ENCODE measurements at places on chromosomes 1 and 21.

GRCh38 chr1:54837002-54837853 is 36.1 kb upstream of the TTC22 start:
- no peak for DNase-seq
- H3K36me3 ChIP-seq: no peaks in the 10 kb centered on the region
- no peak overlapping the region for H3K4me3 ChIP-seq
- no peaks in the 10 kb centered on the region for H3K4me1 ChIP-seq
- no peak overlapping the region for H3K27ac ChIP-seq

GRCh38 chr1:241838897-241839296 is 9.1 kb upstream of the EXO1 start:
- H3K27me3 ChIP-seq: peaks cover 6% of the 10 kb centered on the region
- peaks cover 11% of the 10 kb centered on the region for H3K4me1 ChIP-seq
- no peak for DNase-seq

GRCh38 chr1:173304529-173305227 is 97.5 kb upstream of the TNFSF4 start:
- H3K27me3 ChIP-seq: no peaks in the 10 kb centered on the region
- H3K4me3 ChIP-seq: no peak overlapping the region
- H3K4me1 ChIP-seq: peaks cover 21% of the 10 kb centered on the region
- no peaks in the 10 kb centered on the region for H3K36me3 ChIP-seq
- H3K27ac ChIP-seq: no peak overlapping the region

DNA sequence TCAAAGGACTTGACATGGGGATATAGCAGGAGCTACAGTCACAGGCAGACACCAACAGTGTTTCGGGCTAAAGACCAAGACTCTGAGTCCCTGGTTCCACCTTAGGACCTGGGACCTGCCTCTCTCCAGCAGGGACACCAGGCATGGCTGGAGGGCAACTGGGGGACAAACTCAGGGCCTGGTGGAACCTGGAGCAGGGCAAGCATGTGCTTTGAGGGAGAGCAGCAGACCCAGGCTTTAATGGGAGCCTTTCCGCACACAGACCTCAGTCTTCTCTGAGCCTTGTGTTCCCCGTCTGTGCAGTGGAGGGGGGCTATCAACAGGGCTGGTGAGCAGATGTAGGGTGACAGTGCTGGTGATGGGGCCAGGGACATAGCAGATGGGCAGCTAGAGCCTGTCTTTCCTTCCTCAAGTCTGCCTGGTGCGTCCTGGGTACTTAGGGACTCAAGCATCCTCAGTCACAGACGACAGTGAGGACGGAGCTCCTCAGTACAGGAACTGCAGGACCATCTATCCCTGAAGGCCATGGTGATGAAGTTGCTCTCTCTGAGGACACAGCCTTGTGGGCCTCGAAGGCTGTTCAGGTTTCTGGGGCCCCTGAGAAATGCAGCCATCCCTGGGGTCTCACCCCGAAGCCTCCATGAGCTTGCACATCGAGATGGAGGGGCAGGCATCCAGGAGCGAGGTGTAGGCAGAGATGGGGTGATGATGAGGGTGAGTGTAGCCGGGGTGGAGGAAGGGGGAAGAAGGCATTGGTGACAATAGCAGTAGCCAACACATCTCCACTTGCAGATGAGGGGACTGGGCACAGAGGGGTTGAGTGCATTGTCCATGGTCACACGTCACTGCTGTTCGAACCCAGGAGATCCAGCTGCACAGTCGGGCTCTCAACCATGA is 593.4 kb downstream of the PTPRU start:
- peaks cover 1% of the 10 kb centered on the region for H3K27me3 ChIP-seq
- no peak overlapping the region for H3K27ac ChIP-seq
- no peak overlapping the region for H3K4me3 ChIP-seq
- no peaks in the 10 kb centered on the region for H3K4me1 ChIP-seq

DNA sequence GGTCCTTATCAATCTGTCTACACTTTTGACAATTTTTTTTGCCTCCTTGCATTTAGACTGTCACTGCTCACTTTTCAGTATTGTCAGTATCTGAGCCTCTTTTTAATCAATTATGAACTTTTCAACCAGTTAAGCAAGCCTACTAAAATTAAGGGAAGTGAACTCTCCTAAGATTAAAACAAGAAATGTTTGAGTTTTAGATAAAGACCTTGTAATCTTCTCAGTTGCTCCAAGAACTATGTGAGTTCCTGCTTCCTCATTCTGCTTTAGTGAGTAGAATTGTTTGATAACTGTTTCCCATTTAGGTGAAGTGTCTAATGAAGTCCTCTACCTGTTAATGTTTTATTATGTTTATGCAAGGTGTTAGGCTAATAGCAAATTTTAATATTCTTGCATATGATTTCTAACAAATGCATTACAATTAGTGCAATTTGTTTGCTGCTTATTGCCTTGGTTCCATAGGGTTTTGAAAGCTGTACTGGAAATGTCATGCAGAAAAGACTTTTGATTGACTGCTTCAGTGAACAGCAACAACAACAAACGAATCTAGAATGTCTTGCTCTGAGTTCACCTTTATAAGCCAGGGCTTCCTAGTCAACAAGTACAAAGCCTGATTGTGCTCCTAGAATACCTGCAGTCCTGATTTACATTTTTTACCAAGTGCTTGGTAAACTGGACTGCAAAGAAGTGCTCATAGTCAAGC is 40.9 kb downstream of the PLA2G4A start:
- H3K27ac ChIP-seq: no peak overlapping the region
- peaks cover 1% of the 10 kb centered on the region for H3K27me3 ChIP-seq
- H3K36me3 ChIP-seq: no peaks in the 10 kb centered on the region

DNA sequence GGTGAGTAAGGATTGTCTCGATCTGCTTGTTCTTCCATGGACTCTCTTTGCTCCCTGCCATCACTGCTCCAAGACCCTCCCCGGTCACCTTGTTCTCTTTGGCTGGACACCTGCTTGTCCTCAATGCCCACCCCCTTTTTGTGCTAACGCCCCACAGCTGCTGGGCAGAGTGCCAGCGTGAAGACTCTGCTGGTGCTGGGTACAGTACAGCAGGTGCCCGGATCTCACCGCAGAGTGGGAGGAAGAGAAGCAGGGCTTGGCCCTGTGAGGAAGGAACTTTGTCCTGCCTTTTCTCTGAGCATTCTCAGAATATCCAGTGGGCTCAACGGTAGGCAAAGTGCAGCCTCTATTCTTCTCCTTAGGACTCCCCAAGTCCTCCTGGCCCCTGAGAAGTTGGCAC is 90.1 kb downstream of the PLXNA2 start:
- no peak overlapping the region for H3K4me3 ChIP-seq
- H3K27me3 ChIP-seq: no peaks in the 10 kb centered on the region
- no peak overlapping the region for H3K27ac ChIP-seq
- DNase-seq: no peak
- H3K36me3 ChIP-seq: no peaks in the 10 kb centered on the region

- no peaks in the 10 kb centered on the region for H3K4me1 ChIP-seq
- peaks cover 2% of the 10 kb centered on the region for H3K36me3 ChIP-seq
- H3K27me3 ChIP-seq: no peaks in the 10 kb centered on the region
- H3K27ac ChIP-seq: no peak overlapping the region
- no peak overlapping the region for H3K4me3 ChIP-seq
These were observed 6.8 kb upstream of the DPH2 start for GRCh38 chr1:43963006-43963405.

DNA sequence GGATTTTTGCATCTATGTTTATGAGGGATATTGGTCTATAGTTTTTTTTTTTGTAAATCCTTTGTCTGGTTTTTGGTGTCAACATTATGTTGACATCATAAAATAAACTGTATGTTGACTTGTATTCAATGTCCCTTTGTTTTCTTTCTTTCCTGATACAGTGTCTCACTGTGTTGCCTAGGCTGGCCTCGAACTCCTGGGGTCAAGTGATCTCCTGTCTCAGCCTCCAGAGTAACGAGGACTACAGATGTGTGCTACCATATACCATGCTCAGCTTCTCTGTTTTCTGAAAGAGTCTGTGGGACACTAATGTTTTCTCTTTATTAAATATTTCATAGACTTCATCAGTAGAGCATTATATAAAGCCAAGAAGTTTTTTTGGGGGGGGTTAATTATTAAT is 18.3 kb downstream of the MAN1C1 start:
- no peak overlapping the region for H3K4me3 ChIP-seq
- H3K4me1 ChIP-seq: peaks cover 57% of the 10 kb centered on the region
- peaks cover 43% of the 10 kb centered on the region for H3K36me3 ChIP-seq

DNA sequence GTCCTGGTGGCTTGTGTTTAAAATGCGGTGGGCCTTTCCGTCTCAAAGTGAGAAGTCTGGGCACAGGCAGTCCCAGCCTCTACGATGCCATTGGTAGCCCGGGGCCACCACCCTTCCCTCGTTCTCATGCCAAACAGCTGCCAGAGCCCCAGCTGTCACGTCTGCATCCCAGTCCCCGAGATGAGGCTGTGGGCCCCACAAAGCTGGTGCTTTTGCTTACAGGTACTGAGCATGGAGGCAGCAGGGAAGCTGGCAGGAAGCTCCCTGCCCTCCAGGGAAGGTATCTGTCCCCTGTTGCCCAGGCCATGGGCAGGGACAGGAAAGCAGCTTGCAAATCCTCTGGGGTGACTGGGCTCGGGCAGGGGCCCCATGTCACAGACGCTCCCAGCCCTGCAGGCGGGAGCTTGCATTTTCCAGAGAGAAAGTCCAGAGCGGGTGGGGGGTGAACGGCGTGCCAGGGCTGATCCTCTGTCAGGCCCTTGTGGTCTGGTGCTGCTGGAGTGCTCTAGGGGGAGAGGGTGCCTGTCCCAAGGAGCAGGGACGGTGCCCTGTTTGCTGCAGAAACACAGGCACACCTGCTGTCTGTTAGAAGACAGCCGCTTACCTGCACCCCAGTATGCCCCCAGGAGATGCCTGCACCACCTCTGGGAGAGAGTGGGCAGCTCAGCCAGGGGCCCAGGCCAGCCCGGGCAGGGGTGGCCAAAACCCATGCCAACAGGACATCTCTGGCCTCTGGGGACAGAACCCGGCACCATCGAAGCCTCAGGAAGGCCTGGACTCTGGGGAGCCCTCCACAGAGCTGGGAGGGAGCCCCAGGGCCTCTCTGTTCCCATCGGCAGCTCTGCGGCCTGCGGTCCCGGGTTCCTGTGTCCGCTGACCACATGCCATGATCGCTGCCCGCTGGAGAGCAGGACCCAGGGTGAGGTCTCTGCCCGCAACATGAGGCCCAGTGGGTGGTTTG is 45.9 kb downstream of the SLX9 start:
- no peaks in the 10 kb centered on the region for H3K4me1 ChIP-seq
- no peak overlapping the region for H3K27ac ChIP-seq
- H3K36me3 ChIP-seq: no peaks in the 10 kb centered on the region
- no peak overlapping the region for H3K4me3 ChIP-seq
- H3K27me3 ChIP-seq: no peaks in the 10 kb centered on the region
- DNase-seq: no peak

DNA sequence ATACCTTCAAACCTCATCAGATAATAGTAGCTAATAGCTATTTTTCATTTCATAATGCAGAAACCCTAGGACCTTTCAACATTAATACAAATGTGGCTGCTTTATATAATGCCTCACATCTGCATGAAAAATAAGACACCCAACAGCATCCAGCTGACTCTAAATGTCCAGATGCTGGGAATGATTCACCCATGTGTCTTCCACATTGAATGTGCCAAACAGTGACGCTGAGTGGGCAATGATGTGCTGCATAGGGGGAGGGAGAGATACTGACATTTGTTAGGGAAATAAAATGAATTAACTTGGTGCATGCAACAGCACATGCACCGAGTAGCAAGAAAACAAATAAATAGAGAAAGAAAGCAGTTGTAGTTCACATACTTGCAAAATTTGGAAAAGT is 199.3 kb downstream of the DSCAM start:
- no peak overlapping the region for H3K4me3 ChIP-seq
- H3K27me3 ChIP-seq: no peaks in the 10 kb centered on the region
- H3K27ac ChIP-seq: no peak overlapping the region
- no peaks in the 10 kb centered on the region for H3K36me3 ChIP-seq
- no peak for DNase-seq
- no peaks in the 10 kb centered on the region for H3K4me1 ChIP-seq

DNA sequence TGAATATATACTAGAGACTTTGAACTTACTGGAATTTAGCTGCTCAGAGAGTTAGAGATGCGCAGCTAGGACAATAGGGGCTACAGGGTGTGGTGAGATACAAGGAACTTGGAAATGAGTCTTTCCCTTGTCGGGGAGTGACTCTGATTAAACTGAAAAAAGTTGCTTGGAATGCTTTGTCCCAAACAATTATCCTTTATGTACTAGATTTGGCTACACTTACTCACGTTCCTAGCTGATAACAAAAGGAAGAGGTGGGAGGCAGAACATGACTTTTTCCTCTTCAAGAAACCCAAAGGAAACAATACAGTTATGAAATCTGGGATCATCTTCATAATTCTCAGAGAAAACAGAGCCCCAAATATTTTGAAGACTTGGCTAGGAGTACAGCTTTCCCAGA is 6.9 kb upstream of the CGN start:
- H3K4me3 ChIP-seq: no peak overlapping the region
- DNase-seq: no peak
- peaks cover 2% of the 10 kb centered on the region for H3K4me1 ChIP-seq
- no peaks in the 10 kb centered on the region for H3K27me3 ChIP-seq
- H3K27ac ChIP-seq: no peak overlapping the region

- no peaks in the 10 kb centered on the region for H3K4me1 ChIP-seq
- peaks cover 3% of the 10 kb centered on the region for H3K27me3 ChIP-seq
- H3K27ac ChIP-seq: no peak overlapping the region
- H3K4me3 ChIP-seq: no peak overlapping the region
- no peak for DNase-seq
These were observed 229.5 kb upstream of the VAMP3 start for GRCh38 chr1:7541629-7542028.

GRCh38 chr1:23484253-23485001 is 448 bp upstream of the ASAP3 start:
- no peaks in the 10 kb centered on the region for H3K36me3 ChIP-seq
- H3K27ac ChIP-seq: peak overlapping the region; percentile 77
- H3K4me1 ChIP-seq: peaks cover 14% of the 10 kb centered on the region

DNA sequence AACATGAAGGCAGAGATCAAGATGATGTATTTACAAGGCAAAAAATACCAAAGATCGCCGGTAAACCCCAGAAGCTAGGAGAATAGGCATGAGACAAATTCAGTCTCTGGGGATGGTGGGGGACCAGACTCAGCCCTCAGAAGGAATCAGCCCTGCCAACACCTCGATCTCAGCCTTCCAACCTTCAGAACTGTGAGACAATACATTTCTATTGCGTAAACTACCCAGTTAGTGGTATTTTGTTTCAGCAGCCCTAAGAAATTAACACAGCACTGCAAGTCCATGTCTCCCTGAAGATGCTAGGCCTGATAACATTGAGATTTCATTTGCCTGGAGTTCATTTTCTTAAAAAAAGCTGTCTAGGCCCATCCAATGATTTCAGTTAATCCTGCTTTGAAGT is 622.5 kb downstream of the PTPRC start:
- DNase-seq: no peak
- H3K27ac ChIP-seq: no peak overlapping the region
- H3K27me3 ChIP-seq: peaks cover 4% of the 10 kb centered on the region
- H3K36me3 ChIP-seq: no peaks in the 10 kb centered on the region
- H3K4me1 ChIP-seq: peaks cover 8% of the 10 kb centered on the region

GRCh38 chr1:65698590-65698989 is 94.1 kb upstream of the PDE4B start:
- H3K27me3 ChIP-seq: peaks cover 14% of the 10 kb centered on the region
- no peak for DNase-seq
- no peak overlapping the region for H3K4me3 ChIP-seq
- H3K27ac ChIP-seq: no peak overlapping the region
- H3K36me3 ChIP-seq: no peaks in the 10 kb centered on the region
- H3K4me1 ChIP-seq: no peaks in the 10 kb centered on the region

- peaks cover 31% of the 10 kb centered on the region for H3K4me1 ChIP-seq
- H3K27me3 ChIP-seq: no peaks in the 10 kb centered on the region
- H3K4me3 ChIP-seq: peak overlapping the region; percentile 71
- H3K27ac ChIP-seq: peak overlapping the region; percentile 87
- DNase-seq: peak; percentile 83
- peaks cover 46% of the 10 kb centered on the region for H3K36me3 ChIP-seq
These were observed 877 bp downstream of the IRF2BP2 start for GRCh38 chr1:234608911-234609690.
